ENCODE measurements at places on chromosomes 12 and 14. TPM values are rescaled to one million over a fixed set of nuclear protein-coding genes. Genes with fewer than 3 reads are reported as not detected.
A peak's percentile ranks its signal among the peaks of the same experiment; 100 is the strongest.

Gene CPNE8
- total RNA-seq: 33.1 TPM

DNA sequence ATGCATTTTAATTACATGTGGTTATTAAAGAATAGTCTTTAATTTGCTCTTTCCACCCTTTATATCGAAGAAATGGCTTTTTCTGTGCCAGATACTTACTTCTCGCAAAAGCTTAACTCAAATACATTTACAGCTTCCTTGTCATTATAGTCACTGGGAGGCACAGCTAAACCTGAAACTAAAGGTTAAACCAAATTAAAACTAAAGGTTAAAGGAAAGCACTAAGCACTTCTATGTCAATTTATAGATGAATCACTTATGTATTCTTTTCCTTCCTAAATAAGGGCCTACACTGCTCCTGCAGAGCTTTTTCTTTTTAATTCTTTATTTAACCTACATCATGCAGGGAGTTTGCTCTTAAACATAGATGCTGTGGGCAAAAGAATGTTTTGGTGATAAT, 9.1 kb downstream of the C14orf93 start:
- no peak for DNase-seq

GRCh38 chr12:9872742-9873141, 3.6 kb upstream of the CLEC2B start:
- DNase-seq: no peak

- DNase-seq: no peak
Observed at GRCh38 chr12:95960241-95960640, 17.1 kb downstream of the AMDHD1 start.

GRCh38 chr12:51851413-51852124, 3.1 kb upstream of the FIGNL2 start:
- no peak for DNase-seq

DNA sequence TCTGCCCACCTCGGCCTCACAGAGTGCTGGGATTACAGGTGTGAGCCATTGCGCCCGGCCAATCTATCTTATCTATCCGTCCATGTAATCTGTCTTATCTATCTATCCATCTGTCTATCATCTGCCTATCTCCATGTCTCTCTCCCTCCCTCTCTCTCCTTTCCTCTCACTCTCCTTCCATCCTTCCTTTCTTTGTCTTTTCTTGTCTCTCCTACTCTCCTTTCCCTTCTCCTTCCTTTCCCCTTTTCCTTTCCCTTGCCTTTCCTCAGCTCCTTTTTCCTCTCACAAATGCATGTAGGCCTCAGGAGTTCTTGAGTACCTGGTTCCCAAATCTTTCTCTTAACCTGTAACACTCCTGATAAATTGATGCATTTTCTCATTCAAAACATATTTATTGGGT, 89.3 kb upstream of the WSCD2 start:
- no peak for DNase-seq

DNA sequence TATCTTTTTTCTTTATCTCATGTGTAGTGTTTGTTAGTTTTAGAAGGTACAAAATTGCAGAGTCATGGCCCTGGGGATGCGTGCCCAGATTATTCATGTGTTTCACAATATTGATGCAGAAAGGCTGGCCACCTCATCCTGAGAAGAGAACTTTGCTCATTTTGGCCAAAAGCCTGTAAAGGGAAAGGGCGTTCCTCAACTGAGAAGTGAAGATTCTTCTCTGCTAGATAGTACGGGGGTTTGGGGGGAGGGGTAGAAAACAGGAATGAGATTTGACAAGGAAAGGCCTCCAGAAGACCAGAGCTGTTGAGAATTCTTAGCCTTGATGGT, 1.7 kb downstream of the MGST1 start:
- peak; percentile 94 for DNase-seq

GRCh38 chr12:101594700-101595099, at the start of gene MYBPC1:
TSS of gene MYBPC1 (plus strand) at chr12:101594971. CDS start at chr12:101595071, 100 bp downstream.
- DNase-seq: no peak

DNA sequence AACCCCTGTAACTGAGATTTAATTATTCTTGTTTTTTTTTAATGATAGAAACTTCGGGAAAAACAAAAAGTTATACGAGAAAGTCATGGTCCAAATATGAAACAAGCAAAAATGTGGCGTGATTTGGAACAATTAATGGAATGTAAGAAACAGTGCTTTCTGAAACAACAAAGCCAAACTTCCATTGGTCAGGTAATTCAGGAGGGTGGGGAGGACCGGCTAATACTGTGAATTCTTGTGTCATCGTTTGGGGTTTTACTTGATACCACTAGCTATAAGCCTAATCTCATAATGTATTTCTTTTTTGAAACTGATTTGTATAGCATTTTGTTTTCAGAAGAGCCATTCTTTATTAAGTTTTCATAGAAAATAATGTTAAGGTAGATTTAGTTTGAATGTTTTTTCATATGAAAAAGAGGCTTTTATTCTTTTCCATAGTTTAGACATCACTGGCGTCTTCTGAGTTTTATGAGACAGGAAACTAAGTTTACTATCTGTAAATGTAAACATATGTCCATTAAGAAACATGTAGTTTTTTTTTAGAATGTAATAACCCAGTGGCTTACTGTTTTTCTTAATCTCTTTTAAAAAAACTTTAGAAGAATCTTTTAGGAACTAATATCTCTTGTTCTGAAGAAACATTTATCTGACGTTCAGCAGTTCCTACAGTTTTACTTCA, 62.9 kb upstream of the ATP2A2 start:
- DNase-seq: no peak

GRCh38 chr14:103104654-103105452, 10.3 kb downstream of the EXOC3L4 start:
- DNase-seq: no peak

GRCh38 chr12:27335364-27336281, 3.0 kb downstream of the BMAL2 start:
- no peak for DNase-seq

Gene LRRIQ1
- 0.12 TPM for total RNA-seq

Gene SLC17A8
- total RNA-seq: not detected

GRCh38 chr14:39228509-39229221, 5.0 kb upstream of the MIA2 start:
- no peak for DNase-seq

GRCh38 chr12:4829793-4830162, 79.9 kb upstream of the KCNA1 start:
- no peak for DNase-seq

GRCh38 chr14:51328064-51328771, 88.2 kb downstream of the TMX1 start:
- no peak for DNase-seq

Gene NPAS3
- total RNA-seq: 1.3 TPM

- DNase-seq: no peak
Observed at GRCh38 chr14:68554231-68554630, 238.6 kb downstream of the ZFP36L1 start.

Gene SMCO3
- total RNA-seq: 0.33 TPM

Gene SDSL
- 2.8 TPM for total RNA-seq

GRCh38 chr12:1799882-1800400, 20.4 kb upstream of the LRTM2 start:
- DNase-seq: no peak

Gene AQP2
- total RNA-seq: 0.83 TPM

DNA sequence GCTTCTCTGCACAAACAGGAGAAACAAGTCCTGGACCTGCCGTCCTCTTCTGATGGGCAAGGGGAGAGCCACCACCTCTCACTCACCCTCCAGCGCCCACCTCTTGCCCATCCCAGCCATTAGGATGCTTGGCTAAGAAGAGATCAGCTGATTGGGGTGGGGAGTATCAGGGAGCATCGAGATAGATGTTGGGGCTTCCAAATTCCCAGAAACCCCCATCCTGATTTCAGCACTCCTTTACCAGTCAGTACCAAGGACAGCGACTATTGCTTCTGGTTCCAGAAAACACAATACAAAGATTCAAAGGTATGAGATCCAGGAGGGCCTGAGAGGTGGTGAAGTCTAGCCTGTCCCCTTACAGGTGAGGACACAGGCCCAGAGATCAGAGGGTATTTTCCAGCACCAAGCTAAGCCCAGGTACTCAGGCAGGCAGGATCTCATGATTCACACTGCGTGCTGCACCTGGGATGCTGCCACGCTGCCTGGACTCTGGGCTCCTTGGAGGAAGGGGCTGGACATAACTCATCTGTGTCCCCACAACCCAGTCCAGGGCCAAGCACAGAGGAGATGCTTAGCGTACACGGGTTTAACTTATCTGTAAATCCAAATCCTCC, 76.6 kb downstream of the TUNAR start:
- no peak for DNase-seq

Gene SYNDIG1L
- total RNA-seq: 0.22 TPM

DNA sequence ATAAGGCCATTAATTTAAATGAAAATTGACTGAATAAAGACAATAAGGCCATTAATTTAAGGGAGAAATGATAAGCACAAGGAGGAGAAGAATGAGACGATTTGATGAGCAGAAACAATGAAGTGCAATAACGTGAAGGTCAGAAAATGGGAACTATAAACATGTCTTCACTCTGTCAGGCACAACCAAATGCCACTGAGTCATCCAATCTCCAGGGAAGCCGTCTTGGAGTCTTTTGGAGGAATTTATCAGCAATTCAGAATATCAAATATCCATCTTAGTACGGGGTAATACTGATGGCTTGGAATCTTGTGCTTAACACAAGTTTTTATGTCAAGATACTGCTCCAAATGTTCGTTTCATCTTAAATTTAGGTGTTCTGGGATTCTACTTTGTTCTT, 159.9 kb downstream of the CAPZA3 start:
- no peak for DNase-seq

Gene SDR9C7
- total RNA-seq: 0.28 TPM

DNA sequence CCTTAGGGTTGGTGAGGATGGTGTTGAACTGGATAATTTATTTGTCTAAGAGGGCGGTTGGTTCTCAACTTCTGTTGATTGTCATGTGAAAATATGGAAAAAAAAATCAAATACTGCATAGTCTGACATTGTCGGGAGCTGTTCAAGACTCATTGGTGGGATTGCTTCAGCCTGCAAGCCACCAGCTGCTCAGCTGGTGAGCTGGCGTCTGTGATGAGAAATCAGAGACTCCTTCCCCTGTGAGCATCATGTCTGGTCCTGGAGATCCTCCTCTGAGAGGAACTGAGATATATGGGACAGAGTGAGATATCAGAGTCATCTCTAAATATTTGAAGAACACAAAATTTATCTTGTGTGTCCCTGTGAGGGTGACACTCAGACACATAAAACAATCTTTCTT, 49.9 kb downstream of the TRIM9 start:
- no peak for DNase-seq

Gene AICDA
- 0.12 TPM for total RNA-seq

DNA sequence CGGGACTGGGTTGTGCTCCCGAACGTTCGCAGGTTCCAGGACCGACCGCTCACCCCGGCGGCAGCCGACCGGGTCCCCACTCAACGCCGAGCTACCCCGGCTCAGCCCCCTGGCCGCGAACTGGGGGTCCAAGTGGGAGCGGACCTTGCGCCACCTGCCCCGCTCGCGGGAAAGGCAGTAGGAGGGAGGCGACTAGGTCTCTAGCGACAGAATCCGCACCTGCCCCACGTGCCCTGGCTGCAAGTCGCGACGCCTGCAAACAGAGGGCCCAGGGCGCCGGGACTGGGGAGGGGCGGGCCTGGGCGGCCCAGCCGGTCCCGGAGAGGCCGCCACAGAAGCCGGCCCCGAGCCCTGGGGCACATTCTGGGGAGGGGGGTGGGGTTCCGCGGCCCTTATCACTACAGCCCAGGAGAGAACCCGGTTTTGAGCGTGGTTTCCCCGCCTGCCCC, 239.2 kb upstream of the CPNE8 start:
- no peak for DNase-seq

DNA sequence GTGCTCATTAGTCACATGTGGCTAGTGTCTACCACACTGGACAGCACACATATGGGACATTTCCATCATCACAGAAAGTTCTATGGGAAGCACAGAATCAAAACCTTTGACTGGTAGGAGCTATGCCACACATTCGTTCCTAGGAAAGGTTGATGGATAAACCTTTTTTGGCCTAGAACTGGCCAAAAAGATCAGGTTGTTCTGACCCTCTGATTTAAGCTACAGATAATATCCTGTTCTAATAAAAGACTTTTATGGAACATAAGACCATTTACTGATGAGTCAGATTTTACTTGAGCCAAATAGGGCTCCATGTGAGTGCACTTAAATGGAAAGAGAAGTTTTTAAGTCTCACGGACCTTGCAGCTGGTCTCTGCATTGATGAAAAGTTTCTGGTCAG, 143.2 kb downstream of the SLC15A4 start:
- DNase-seq: no peak

DNA sequence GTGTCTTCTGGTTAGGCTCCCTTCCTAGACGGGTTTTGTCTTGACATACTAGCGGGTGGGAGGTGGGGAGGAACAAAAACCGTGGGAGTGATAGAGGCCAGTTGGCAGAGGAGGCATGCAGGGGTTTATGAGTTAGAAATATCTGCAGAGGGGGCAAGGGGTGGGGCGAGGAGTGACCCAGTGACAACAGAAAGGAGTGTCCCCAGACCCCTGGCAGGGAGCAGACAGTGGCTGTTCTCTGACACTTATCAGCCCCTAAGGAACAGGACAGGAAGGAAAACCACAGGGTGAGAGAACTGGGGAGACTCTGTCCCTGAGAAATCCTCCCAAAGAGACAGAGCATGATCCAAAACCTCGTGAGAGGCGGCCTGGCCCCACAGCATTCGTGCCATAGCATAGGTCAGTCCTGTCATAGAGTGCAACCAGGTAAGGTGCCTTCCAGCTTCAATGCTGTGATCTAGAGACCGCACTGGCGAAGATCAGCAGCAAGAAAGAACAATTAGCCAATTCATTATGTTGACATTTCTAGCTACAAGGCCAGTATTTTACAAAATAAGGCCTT, 141.4 kb downstream of the CRADD start:
- no peak for DNase-seq

- DNase-seq: no peak
Observed at GRCh38 chr14:92316937-92317336, 6.0 kb upstream of the SLC24A4 start.

DNA sequence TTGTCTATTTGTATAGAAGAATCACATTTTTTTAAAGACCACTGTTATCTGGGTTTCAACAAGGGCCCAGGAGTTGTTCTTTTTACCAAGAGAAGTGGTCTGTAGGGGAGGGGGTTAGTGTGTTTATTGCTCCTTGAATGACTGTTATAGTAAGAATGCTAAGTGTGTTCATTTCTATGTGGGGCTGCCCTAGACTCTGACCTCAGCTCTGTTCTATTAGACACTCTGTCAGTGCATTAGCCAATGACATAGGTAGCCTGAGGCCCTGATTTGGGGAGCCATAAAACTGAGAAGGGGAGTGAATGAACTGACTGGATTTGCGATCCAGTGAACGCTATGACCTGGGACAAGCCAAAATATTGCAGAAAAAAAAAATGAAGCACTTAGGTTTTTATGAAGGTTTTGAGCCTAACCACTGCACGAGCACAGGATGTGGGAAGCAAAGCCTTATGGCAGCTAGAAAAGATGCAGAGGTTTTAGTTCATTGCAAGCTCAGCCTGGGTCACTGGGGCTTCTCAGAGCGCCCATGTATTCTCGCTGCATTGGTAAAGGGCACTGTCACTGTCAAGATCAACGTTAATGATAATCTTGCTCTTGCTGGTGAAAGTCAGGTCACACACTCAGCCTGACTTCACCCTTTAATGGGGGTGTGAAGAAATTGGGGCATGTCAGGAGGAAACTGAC, 63.8 kb downstream of the PRKCH start:
- DNase-seq: no peak

Gene TAS2R7
- not detected for total RNA-seq

Data from right atrium auricular region (tissue), 2 donors.